Mucosa of gallbladder (tissue), 1 donor: ENCODE measurements at places on chromosomes 6 and 20. TPM values are rescaled to one million over a fixed set of nuclear protein-coding genes. Genes with fewer than 3 reads are reported as not detected.

- DNase-seq: no peak
These were observed 91.1 kb upstream of the BTN3A2 start for GRCh38 chr6:26273673-26274588.

Gene TRAM2
- total RNA-seq: 16.0 TPM

DNA sequence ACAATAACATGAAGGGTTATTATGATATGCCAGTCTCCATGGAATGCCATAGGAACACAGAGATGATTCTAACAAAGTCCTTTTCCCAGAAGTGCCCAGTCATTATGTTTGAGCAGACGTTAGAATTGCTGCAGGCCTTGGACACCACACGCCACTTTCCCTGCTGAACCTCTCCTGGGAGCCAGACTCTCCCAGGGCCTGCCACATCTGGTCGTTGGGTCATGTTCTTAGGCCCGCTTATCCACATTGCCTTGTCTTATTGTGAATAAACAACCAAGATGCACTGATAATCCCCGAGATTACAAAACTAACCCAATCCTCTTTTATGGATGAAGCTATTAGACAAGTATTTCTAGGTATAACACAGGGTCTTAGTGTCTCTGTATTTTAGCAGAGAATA lies 276.5 kb upstream of the CITED2 start:
- DNase-seq: no peak

GRCh38 chr6:33591424-33592032 lies 11.5 kb upstream of the BAK1 start:
- no peak for DNase-seq

GRCh38 chr6:34671801-34672656 lies 24.5 kb downstream of the ILRUN start:
- DNase-seq: no peak

GRCh38 chr6:44737829-44738528 lies 350.5 kb downstream of the CDC5L start:
- DNase-seq: no peak
